Sigmoid colon (tissue), 7 donors: ENCODE measurements at places on chromosomes 11 and 22. TPM values are rescaled to one million over a fixed set of nuclear protein-coding genes. Genes with fewer than 3 reads are reported as not detected.
A peak's percentile ranks its signal among the peaks of the same experiment; 100 is the strongest.

RIC3 gene
- 23.2 TPM for total RNA-seq

GRCh38 chr22:43996170-43996980 is 27.7 kb upstream of the PARVB start:
- peak; percentile 73 for DNase-seq

SPDYC gene
- total RNA-seq, result not detected

STK33 gene
- 20.6 TPM for total RNA-seq
